Upper lobe of left lung (tissue), 6 donors: ENCODE measurements at places on chromosomes 2 and 18. TPM values are rescaled to one million over a fixed set of nuclear protein-coding genes. Genes with fewer than 3 reads are reported as not detected.

The ERCC3 gene
- total RNA-seq = 32.1 TPM

The DSC1 gene
- total RNA-seq = not detected

The PDCL3 gene
- 15.9 TPM for total RNA-seq

The RNU2-63P gene
- not detected for total RNA-seq

The UGT1A5 gene
- total RNA-seq = not detected

The PLB1 gene
- total RNA-seq = 9.1 TPM

The FRZB gene
- 3.3 TPM for total RNA-seq

The GAREM2 gene
- total RNA-seq = 0.46 TPM

The LAMA1 gene
- 1.4 TPM for total RNA-seq

The COL6A3 gene
- 108 TPM for total RNA-seq

The PDE1A gene
- total RNA-seq = 0.67 TPM

The ANAPC1 gene
- 36.9 TPM for total RNA-seq

The NCOA1 gene
- total RNA-seq = 68.1 TPM

The OSBPL6 gene
- total RNA-seq = 35.4 TPM

The CDH20 gene
- not detected for total RNA-seq

The SSB gene
- total RNA-seq = 29.3 TPM

The GPR45 gene
- not detected for total RNA-seq

The IL1R2 gene
- total RNA-seq = 76.7 TPM

The ANKRD53 gene
- 0.26 TPM for total RNA-seq

The MAP4K4 gene
- total RNA-seq = 78.0 TPM

The NAB1 gene
- total RNA-seq = 28.4 TPM

The PIAS2 gene
- total RNA-seq = 18.4 TPM

The TUBA3E gene
- not detected for total RNA-seq

The CHAC2 gene
- 0.55 TPM for total RNA-seq

The TGFA gene
- total RNA-seq = 12.2 TPM

The MALL gene
- 40.9 TPM for total RNA-seq

The IL36G gene
- total RNA-seq = not detected

The HAT1 gene
- total RNA-seq = 24.8 TPM

The FBXO48 gene
- total RNA-seq = 1.9 TPM

The PSD4 gene
- 57.9 TPM for total RNA-seq

The ACADL gene
- 20.1 TPM for total RNA-seq

The KCNS3 gene
- total RNA-seq = 50.3 TPM

The CFAP210 gene
- total RNA-seq = 7.7 TPM

The SDC1 gene
- total RNA-seq = 74.4 TPM

The CD8A gene
- 5.3 TPM for total RNA-seq

The SLC25A52 gene
- not detected for total RNA-seq

The ASB18 gene
- not detected for total RNA-seq

The AOX1 gene
- 8.7 TPM for total RNA-seq

The MCM6 gene
- total RNA-seq = 5.2 TPM
